Pons (tissue), 1 donor: ENCODE measurements at places on chromosomes 6 and 20.

DNA sequence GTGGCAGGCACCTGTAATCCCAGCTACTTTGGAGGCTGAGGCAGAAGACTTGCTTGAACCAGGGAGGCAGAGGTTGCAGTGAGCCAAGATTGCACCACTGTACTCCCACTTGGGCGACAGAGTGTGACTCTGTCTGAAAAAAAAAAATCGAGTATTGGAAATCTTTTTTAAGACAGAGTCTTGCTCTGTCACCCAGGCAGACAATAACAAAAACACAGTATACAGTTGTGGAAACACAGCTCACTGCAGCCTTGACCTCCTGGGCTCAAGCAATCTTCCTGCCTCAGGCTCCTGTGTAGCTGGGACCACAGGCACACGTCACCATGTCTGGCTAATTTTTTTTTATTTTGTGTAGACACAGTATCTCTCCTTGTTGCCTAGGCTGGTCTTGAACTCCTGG is 15.0 kb downstream of the NANP start:
- DNase-seq = no peak

DNA sequence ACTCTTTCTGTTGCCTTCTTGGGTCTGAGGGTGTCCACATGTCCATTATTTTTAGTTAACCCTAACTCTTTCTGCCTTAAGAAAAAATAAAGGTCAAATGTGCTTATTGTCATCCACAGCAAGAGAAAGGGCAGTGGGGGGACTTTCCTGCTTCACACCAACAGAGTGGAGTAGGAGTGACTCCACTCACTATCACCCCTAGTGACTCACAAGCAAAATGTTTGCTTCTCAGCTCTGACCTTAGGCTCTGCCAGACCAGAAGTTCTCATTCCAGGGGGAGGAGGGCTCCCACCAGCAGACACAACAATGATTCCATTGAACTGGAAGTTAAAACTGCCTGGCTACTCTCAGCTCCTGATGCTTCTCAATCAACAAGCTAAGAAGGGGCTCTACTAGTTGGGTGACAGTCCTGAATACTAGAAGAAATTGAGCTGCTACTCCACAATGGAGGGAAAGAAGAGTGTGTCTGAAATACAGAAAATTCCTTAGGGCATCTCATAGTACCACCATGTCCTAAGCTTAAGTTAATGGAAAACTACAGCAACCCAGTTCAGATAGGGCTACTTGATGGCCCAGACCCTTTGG is 83.9 kb upstream of the AFDN start:
- DNase-seq = no peak

DNA sequence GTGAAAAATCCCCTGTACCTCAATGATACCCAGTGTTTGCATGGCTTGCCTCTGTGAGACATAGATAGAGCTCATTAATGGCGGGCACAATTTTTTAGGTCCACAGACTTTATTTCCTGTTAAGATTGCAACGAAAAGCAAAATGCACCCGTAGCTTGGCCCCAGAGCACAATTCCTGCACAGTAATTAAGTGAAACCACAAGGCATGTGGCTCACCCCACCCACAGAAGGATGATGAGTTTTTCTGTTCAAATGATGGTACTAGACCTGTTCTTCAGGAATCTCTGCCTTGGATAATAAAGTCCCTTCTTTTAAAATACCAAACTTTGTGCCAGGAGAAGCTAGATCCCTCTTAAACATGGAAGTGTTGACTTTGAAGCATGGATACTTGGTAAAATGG is 738.1 kb downstream of the QKI start:
- no peak for DNase-seq

DNA sequence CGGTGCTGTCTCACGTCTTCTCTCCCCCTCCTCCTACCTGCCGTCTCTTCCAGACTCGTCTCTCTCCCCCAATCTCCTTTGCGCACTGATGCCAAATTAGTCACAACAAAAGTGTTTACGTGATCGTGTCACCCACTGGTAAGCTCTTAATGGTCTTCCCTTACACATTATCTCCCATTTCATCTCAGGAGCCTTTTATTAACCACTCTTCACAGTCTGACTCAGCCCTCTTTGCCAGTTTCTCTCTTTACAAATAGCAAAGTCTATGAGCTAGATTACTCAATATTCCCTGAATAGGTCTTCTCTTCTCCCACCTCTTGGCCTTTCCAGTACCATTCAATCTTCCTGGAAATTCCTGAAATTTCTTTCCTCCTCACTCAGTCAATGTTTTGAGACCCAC is 247.0 kb downstream of the ESR1 start:
- DNase-seq = no peak

GRCh38 chr20:33915726-33916331 is 77.9 kb upstream of the RALY start:
- DNase-seq = no peak

- DNase-seq = peak; percentile 45
Measured at GRCh38 chr6:167825332-167826229, 1.1 kb upstream of the AFDN start.

DNA sequence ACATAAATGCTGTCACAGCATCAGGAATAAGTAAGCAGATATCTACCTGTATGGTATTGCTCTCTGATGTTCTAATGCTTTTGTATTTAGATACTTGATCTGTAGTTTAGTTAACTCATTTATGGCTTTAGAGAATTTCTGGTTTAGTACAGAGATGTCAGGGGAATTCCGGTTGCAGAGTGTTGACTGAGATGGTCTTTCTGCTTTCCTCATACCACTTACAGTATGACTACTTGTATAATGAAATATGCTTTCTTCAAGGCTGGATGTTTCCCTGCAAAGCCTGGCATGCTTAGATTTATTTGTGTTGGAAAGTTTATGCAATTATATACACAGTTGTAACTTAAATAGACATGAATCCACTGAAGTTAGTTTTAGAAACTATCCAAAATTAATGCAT is 278.4 kb downstream of the CDH26 start:
- DNase-seq = no peak

GRCh38 chr6:42993445-42993844 is 9.1 kb downstream of the PPP2R5D start:
- no peak for DNase-seq

DNA sequence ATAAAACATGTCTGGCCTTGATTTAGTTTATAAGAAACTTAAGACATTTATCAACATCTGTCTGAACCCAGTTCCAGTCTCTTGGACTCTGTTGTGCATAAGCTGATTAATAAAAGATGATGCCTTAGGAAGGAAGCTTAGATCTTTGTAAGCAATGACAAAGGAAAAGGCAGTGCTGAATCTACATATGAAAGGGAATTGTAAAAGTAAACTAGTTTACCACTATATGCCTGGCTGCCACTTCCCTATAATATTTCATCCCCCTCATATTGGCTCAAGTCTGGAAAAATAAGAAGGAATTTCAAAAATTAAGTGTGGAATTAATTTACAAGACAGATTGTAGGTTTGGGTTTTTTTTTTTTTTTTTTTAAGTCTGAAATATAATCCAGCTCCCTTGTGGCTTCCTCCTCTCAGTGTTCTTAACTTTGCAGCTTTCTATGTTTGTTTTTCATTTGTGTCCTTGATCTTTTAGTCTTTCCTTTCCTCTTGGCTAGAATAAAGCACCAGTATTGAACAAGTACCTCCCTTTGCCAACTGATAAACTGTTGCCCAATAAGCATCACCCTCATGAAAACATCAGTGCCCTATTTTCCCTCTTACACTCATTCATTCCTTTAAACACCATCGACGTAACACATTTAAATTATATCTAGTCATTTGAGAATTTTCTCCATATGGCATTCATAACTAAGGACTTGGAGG is 146.7 kb upstream of the TBX18 start:
- DNase-seq = no peak

GRCh38 chr20:44407402-44408184 is 52.1 kb downstream of the HNF4A start:
- no peak for DNase-seq

DNA sequence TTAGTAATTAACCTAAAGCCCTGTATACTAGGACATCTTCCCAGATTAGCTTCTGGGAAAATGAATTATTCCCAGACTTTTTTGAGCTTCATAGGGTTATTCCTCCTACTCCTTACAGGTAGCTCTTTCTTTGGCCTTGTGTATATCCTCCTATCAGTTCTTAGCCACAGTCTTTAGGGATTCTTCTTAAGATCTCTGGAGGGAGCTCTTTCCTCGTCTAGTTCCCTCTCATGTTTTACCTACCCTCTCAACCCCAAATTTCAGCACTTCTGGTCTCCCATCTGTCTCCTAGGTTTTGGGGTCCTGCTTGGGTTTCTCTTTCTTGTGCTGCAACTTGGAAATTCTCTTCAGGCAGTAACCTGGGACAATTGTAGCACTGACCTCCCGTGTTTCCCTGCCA is 46.4 kb upstream of the SLC35B3 start:
- DNase-seq = no peak

DNA sequence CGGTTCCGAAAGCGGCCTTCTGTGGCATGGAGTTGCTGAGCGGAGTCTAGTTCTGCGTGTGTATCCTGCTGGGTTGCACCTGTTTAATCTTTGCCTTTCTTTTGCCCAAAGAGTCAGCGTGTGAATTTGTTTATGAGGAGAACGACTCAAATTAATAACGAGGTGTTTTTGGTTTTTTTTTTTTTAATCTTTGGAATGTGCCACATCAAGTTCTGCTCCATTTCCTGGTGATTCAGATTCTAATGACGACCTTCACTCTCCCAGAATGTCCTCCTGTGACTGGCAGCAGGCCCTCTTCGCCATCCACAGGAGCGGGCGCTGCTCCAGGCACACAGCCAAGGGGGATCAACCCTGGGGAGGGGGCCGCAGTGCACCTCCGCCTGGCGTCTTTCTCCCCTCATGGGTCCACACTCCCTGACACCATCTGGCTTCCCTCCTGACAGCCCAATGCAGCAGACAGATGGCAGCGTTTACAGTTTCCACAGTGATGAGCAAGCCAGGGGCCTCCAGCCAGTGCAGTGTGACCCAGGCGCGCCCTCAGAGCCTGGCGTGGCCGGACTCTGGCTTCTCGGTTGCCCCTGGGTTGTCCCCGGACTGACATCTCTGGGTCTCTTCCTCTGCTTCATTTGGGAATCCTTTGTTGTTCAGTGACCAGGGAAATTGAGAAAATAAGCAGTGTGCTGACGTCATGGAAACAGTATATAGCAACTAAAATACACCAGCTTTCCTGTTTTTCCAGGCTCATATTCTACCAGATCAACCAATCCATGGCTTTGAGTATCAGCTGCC is 27.5 kb upstream of the AFDN start:
- DNase-seq = peak; percentile 40

GRCh38 chr20:32252189-32252588 is 25.3 kb upstream of the KIF3B start:
- DNase-seq = no peak

- DNase-seq = no peak
Measured at GRCh38 chr6:67640484-67640883, 994.6 kb upstream of the ADGRB3 start.

GRCh38 chr6:25193460-25194171 is 85.6 kb upstream of the CARMIL1 start:
- DNase-seq = no peak

GRCh38 chr20:35225319-35226125 is 968 bp upstream of the MMP24 start:
- DNase-seq = no peak

DNA sequence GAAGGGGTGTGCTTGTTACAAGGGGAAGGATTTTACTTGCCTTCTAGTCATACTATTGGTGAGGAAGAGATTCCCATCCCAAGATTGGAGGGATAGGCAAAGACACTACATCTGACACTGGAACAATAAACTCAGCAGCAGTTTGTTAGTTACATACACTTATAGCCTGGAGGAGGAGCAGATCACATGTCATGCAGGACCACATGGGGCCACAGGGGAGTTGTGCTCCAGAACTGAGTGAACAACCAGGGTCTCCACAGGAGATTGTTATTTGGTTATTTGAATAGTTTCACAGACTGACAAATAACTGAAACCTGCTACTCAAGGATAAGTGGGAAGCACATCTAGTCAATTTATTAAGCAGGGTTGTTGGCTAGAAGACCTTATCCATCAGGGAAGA is 559.4 kb upstream of the MANEA start:
- no peak for DNase-seq

GRCh38 chr6:783966-784735 is 91.2 kb upstream of the EXOC2 start:
- no peak for DNase-seq

- DNase-seq = no peak
Measured at GRCh38 chr6:34617231-34617630, 61.1 kb upstream of the SPDEF start.

DNA sequence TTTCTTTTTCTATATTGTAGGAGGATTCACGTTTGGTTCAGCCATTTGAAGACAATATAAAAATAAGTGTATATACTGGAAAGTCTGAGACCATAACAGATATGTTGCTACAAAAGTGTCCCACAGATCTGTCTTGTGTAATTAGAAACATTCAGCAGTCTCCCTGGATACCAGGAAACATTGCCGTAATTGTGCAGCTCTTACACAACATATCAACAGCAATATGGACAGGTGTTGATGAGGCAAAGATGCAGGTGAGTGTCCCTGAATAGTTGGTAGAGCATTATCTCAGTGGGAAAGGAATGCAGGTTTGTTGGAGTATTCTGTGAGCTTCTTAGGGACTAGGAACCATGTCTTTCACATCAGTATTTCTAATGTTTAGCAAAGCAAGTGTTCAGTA is 18.3 kb upstream of the ADGRF4 start:
- DNase-seq = no peak

DNA sequence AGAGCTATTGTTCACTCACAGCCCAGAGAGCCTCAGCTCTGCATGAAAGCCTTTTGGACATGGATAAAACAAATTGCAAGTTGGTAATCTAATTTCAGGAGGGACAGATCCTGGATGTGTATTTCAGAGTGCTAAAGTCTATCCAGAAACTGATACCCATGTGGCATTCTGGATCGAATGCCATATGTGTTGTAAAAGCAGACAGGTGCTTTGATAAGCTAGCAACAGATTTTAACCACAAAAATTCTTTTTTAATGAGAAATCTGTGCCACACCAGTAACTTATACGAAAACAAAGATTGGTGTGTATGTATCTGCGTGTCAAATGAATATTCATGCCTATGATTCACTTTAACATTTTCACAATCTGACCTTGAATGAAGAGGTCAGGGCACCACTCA is 936.6 kb upstream of the MAP3K7 start:
- no peak for DNase-seq

DNA sequence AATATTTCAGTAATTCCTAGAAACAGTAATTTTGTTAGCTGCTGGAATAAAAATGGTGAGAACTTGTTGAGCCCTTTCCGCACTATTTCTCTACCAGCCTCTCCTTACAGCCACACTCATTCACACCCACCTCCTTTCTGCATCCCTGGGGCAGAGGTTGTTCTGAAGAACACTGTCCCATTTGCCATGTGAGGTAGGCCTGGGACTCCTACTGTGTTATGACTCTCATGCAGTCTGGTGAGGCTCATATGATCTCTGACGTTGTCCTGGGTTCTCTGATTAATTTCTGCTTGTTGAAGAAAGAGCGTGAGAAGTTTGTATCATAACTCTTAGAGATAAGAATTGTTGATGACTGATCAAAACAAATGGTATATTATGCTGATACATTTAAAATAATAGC is 4.1 kb upstream of the KCNQ5 start:
- no peak for DNase-seq

- DNase-seq = peak; percentile 72
Measured at GRCh38 chr20:43903953-43904826, 10.5 kb upstream of the TOX2 start.
